Hepatic stellate cell (primary cell): ENCODE measurements at places on chromosomes 6 and 20.

DNA sequence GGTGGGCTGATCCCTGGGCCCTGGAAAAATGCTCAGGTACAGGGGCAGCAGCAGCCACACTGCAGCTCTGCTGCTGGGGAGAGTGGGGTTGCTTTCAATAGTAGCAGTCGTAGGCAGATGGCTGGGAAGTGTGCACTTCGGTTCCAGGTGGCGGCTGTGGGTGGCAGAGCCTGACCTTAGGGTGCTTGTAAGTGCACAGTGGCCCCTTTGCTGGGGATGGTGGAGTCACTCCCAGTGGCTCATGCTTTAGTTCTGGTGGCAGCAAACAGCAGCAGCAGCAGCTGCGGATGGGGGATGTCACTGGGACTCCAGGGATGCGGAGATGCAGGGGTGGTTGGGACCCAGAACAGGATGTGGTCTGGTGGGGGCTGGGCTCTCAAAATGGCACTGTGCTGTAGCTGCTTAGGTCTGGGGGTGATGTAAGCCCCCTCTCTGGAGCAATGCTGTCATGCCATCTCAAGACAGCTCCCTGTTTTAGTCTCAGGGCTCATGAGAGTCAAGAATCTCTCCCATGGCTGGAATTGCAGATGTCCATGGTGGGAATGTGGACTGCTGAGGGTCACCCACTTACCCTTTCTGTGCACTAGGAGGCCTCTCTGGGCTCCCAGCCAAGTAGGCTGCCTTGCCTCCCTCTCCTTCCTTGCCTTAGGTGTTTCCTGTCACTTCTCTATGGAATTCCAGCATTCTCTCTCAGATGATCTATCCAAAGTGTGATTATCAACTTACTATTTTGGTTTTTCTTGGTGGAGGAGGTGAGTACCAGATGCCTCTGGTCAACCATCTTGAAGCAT lies 146.7 kb upstream of the SLC22A23 start:
- no peak for DNase-seq

DNA sequence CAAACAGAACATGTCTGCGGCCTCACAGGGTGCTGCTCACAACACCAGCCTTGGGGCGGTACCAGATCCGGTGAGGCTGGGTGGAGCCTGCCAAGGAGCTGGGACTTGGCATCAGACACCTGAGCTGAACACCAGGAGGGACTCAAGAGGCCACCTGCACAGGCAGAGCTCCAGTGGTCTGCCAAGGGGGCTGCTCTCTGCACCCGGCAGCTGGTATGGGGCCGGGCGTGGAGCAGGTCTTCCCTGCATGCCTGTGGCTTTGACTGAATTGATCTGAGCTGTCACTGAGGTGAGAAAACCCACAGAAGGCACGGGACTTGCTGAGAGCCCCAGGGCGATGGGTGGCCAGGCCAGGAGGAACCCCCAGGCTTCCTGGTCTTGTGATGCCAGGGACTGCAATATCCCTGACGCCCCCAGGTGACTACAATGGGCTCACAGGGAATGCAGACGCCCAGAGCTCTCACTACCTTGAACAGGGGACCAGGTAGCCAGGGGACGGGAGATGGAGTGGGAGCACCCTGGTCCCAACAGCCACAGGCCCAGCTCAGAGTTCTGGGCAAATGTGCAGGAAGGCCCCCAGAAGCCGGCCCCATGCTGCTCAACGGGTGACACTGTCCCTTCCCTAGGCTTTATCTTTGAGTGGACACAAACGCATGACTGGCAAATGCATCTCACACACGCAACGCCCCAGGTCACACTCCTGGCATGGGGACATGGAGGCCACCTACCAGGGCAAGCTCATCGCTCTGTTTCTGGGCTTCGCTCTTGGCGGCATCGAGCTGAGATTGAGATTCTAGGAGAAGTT lies 48.2 kb downstream of the DSTN start:
- DNase-seq = peak; percentile 6

DNA sequence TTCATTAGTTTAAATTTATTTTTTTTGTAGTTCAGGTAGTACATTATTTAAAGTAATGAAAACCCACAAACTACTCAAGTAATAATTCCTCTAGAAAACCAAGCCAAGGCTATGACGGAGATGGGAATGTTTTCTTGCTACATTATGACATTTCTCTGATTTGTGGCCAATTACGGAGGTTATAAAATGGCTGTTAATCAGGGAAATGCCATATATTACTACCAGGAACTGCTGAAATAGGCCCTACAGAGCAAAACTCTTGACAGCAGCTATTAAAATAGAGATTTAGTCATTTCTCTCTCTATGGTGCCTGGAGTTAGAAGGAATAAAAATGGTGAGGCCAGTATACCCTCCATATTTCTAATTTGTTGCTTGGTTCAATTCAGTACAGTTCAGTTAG lies 280.0 kb downstream of the ARHGAP18 start:
- no peak for DNase-seq

DNA sequence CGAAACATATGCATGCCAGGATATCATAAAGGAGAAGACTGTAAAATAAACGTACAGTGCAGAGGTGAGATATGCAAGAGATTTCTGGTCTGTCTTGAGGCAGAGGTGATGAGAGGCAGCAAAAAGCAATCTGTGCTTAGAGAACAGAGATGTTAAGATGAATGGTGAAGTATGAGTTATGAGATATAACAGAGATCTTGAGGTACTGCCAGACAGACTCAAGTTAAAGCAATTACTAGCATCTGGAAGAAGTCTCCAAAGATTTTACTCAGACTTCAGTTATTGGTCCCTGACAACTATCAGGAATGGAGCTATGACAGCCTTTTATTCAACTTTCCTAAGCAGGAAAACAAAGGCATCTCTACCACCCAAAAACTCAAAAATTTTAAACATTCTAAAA lies 122.8 kb upstream of the DST start:
- DNase-seq = no peak

GRCh38 chr6:147806697-147807096 lies 298.2 kb downstream of the SAMD5 start:
- DNase-seq = no peak

- no peak for DNase-seq
Observed at GRCh38 chr6:47710295-47710694, 11.9 kb downstream of the ADGRF4 start.

DNA sequence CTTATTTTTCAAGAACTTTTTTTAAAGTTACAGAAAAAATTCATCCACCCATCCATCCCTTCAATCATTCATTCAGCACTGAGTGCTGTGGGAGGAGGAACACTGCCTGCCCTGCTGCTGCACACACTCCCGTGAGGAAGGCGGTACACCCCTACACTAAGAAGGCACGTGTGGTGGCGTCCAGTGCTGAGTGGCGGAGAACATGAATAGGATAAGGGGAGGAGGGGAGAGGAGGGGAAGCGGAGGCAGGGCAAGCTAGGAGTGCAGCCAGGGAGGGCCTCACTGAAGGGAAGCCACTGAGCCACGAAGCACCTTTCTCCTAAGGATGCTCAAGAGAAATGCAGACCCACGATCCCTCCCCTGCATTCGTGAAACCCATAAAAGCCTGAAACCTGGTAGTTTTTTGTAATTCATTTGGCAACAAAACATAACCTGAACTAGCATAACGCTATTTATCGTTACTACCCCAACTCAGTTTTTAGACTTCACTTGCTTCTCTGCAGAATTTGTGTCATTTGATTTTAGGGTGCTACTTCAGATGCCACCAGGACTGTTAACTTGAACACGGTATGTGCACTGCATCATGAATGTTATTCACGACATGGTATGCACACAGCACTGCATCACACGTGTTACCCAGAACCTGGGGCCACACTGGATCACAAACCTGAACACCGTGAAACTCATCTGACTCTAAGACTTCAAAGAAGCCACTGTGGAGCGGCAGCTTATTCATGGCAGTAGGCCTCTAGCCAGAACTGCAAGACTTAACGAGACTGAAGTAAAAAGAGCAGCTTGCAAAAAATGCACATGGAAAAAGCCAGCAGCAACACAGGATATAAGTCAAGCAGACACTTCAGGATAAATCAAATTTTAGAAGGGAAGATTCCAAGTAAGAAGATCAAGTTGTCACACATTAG lies 3.5 kb downstream of the RNASET2 start:
- no peak for DNase-seq

GRCh38 chr6:133841176-133841575 lies 47.7 kb upstream of the TCF21 start:
- no peak for DNase-seq

DNA sequence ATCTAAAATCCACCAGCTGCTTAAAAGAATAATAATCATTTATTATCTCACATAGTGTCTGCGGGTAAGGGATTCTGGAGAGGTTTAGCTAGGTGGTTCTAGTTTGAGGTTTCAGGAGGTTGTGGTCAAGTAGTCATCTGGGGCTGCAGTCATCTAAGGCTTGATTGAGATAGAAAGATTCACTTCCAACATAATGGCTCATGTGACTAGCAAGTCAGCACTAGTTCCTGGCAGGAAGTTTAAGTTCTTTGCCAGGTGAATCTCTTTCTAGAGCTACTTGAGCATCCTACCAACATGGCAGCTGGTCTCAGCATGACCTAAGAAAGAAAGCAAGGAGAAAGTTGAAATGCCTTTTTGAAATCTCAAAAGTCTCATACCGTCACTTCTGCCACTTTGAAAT lies 128.8 kb downstream of the EDN1 start:
- DNase-seq = no peak

GRCh38 chr6:157056275-157056674 lies 267.0 kb downstream of the TMEM242 start:
- DNase-seq = no peak

DNA sequence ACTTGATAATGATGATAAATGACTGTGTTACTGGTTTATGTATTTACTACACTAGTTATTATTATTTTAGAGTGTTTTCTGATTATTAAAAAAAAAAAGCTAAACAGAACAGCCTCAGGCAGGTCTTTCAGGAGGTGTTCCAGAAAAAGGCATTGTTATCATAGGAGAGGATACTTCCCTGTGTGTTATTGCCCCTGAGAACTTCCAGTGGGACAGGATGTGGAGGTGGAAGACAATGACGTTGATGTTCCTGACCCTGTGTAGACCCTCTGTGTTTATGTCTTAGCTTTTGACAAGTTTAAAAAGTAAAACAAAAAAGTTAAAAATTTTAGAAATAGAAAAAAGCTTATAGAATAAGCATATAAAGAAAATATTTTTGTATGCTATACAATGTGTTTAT lies 49.1 kb downstream of the NCOA7 start:
- DNase-seq = no peak

- no peak for DNase-seq
Observed at GRCh38 chr6:109791301-109791700, 100.2 kb downstream of the FIG4 start.

DNA sequence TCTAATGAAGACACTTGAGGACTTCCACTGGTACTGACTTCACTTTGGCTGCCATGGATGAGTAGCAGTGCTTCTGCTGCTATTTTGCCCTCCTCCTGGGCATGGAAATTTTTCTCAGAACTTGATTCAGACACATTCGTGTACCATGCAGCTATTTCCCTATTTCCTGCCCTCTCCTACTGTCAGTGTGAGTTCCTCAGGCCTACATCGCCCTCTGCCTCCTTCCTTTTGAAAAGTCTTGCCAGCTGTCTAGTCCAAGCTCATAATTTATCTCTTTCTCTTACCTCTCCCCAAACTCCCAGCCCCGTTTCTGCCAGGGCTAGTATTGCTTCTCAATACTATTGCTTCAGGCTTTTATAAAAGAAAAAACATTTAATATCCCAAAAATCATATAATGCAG lies 470.2 kb downstream of the ADGRB3 start:
- DNase-seq = peak; percentile 16

- no peak for DNase-seq
Observed at GRCh38 chr20:50651676-50652075, 39.7 kb downstream of the RIPOR3 start.

GRCh38 chr6:85116475-85116874 lies 333.4 kb upstream of the NT5E start:
- DNase-seq = no peak

DNA sequence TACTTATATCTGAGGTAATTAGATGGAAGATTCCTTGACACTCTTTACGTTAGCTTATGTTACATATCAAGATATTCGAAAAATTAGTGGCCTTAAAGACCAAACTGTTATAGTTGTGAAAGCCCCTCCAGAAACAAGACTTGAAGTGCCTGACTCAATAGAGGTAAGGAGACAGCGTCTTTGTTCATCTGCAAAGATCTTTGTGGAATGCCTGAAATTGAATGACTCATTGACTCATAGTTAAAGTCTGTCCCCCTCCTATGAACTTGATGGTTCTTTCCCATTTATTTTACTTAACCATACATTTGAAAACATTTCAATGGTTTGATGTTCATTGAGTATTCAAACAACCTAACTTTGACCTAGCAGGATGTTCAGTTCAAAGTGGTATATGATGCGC lies 47.6 kb upstream of the CDKAL1 start:
- no peak for DNase-seq

DNA sequence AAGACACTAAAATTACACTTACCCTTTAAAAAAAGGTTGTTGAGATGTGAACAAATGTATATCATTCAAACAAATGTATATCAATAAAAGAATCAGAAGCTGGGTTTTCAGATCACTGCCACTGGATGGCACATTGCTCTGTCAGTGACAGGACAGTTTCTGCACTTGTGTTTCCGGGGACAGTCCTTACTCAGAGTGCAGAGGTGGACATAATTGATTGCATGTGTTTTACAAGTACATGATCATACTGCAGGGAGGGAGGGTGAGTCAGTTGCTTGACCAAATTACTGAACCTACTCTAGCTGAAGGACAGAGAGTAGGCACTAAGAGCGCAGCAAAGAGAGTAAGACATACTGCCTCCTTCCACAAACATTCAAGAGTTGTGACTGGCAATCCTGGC lies 302.3 kb downstream of the TENT5A start:
- peak; percentile 6 for DNase-seq

DNA sequence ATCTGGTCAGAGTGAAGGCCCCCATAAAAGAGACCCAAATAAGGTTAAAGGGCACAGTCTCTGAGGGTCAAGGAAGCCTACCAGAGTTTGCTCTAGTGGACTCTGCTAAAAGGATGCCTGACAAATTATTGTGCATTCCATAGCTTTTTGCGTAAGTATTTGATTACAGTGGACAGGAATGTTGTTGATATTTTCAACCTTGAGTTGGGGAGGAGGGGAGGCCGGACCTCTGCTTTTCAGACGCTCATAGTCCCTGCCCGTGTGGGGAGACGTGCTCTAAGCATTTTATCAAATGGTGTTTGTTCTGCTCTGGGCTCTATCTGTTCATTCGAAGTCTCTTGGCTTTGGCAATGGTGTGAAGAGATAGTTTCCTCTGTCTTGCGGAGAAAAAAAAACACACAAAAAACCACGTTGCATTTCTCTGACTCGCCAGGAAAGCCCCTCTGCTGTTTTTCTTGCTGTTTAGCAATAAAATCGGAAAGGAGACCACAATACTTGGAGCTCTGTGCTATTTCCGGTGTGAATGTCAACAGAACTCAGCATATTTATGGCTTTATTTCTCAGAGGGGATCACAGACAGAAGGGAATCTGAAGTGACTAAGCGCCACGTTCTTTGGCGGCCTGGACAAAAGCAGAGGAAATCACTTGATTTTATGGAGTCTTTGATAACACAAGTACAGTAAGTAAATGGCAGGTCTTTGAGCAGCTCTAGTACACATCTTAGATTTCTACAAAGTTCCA lies 159.8 kb downstream of the ZFP64 start:
- peak; percentile 43 for DNase-seq

GRCh38 chr20:57968120-57968519 lies 258.3 kb upstream of the PMEPA1 start:
- no peak for DNase-seq

GRCh38 chr20:51712501-51713212 lies 55.5 kb downstream of the ATP9A start:
- DNase-seq = peak; percentile 16

GRCh38 chr6:135990439-135990838 lies 138.9 kb downstream of the PDE7B start:
- DNase-seq = no peak
